ENCODE measurements at places on chromosomes 5 and 9.

- no peak for DNase-seq
These were observed 5.1 kb upstream of the PCDH1 start for GRCh38 chr5:141883184-141883891.

DNA sequence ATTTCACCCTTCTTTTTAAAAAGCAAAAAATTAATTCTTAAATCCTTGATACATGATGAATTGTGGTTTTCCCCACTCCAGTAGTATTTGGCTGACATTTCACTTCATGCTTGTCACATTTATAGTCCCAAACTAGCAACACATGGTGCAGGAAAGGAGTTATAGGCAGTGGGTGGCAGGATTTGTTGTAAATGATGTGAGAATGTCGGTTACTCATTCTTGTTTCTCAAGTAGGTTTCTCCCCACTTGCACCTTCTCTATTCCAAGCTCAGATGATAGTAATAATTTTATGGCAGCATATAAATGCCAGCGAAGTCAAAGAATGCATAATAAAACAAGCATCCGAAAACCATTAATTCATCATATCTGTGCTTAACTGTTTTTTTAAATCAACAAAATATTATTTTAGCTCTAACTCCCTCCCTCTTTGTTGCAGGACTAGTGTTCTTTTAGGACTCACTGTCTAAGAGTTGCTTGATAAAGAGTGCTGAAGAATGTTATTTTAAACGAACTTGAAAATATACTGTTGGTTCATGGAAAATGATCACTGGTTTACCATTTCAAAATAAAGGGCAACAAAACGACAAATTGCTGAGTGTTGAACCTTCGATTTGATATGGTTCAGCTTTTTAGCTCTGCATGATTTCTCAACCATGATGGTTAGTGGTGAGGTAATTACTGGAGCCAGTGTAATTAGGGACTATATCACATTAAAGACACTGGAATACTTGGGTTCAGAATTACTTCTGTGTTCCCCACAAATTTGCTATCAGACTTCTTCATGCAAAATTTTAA, 88.1 kb upstream of the ADAMTSL1 start:
- no peak for DNase-seq

DNA sequence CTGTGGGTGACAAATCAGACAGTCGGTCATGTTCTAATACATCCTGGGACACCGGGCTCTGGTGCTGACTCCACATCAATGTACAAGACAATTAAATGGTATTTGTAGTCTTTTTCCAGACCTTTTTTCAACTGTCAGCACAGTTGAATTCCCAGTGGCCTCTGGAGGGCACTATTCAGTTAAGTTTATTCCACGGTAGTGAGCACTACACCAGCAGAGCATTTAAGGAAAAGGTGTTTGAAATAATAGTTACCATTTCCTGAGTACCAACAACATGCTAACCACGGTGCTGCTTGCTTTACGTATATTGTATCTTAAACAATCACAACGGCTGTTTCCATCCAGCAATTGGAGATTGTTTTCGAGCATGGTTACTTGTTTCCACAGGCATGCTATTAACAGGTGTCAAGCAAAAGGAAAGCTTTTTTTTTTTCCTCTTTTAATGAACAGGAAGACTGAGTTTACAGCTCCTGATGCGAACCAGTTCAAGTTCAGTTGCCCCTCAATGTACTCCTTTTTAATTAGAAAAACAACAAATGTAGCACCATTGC, 186.7 kb downstream of the PDZD2 start:
- DNase-seq: no peak

DNA sequence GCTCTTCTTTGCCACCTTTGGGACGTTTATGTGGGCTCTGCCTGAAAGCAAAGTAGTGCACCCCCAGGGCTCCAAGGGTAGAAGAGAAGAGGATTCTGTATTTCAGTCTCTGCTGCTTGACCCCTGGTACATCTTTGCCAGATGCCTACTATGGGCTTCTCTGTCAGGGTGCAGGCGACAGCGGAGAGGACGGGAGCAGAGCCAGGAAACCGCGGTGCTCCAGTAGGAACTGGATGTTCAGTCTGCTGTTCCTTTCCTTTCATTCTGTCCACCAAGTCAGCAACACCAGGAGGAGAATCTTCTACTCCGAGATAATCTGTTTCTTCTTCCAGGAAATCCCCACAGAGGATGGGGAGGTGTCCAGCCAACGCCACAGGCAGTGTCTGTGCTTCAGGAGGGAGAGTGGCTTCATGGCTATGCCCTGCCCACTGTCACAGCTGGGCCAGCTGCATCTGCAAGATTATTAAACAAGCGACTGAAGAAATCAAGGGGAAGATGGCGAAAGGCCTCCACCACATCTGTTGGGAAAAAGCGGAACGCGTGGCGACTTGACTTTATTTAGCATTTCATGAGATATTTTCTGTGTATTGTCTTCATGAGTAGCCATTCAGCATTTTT, 398.3 kb downstream of the IRX1 start:
- no peak for DNase-seq

DNA sequence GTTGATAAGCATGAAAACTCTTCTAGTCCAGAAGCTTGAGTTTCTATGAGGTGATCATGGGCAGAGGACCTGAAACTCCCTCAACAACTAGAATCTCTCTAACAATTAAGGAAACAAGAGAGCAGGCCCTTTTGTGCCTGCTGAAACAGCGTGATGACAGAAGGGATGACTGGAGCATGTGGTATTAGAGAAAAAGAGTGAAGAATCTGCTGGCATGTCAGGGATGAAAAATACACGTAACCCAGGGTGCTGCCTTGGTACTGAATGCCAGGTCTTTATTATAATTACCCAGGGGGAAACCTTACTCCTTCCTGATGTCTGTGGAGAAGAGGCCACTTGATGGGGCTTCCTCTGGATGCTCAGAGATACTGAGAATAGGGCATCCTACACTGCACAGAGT, 167.8 kb downstream of the CRB2 start:
- DNase-seq: no peak

Measured in GM12892 (cell line).